Stimulated activated CD4-positive, alpha-beta T cell treated with anti-CD3 and anti-CD28 coated beads, TNF-alpha, amount 100 ng/mL, for 24 hours (primary cell): ENCODE measurements at places on chromosomes 11 and 22.

GRCh38 chr11:120455487-120455886, 56.1 kb upstream of the GRIK4 start:
- DNase-seq: no peak

- DNase-seq: no peak
These were observed 723 bp downstream of the CACNG2 start for GRCh38 chr22:36702842-36703215.

DNA sequence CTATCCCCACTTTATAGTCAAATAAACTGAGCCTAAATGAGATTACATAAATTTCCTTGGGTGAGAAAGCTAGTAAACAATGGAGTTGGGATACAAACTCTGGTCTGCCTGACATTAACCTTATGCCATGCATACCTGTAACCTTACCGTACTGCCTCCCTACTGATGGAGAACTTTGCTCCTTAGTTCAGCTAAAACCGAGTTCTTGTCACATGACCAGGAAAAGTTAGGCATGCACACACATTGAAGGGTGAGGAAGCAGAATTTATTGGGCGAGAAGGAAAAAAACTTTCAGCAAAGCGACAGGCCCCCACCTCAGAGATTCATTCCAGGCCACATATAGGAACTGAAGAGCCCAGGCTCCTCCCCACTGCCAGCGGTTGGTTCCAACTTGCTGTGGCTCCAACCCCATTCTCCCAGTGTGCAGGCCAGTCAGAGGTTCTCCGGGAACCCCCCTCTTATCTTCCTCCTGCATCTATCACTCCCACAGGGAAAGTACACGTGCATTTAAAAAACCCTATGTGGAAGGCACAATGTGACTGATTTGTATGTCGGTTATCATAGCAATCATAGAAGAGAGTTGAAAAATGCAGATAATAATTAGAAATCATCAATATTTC, 3.2 kb upstream of the PIWIL4 start:
- DNase-seq: no peak

- no peak for DNase-seq
These were observed 54.6 kb downstream of the MN1 start for GRCh38 chr22:27746918-27747317.

GRCh38 chr11:1826552-1827094, 8.2 kb upstream of the SYT8 start:
- no peak for DNase-seq

- no peak for DNase-seq
These were observed 47.4 kb upstream of the RAB1B start for GRCh38 chr11:66221012-66221411.

- DNase-seq: no peak
These were observed 204.0 kb downstream of the DBX1 start for GRCh38 chr11:19956228-19956627.

DNA sequence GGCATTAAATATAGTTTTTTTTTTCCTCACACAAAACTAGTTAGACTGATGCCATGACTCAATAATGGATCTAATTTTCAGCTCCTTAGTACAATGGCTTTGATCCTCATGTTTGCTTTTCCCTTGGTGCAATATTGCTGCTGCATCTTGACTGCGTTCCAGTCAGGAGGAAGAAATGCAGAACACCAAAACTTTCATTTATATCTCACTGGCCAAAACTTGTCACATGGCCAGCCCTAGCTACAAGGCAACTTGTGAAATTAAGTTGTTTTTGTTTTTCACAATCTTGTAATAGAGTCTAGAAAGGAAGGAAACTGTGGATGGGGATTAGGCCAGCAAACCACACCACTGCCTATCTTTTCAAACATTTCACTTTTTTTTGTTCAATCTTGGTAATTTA, 36.7 kb downstream of the SMC1B start:
- DNase-seq: no peak

- DNase-seq: no peak
These were observed 147.4 kb upstream of the TEAD1 start for GRCh38 chr11:12526789-12527188.

GRCh38 chr11:45017329-45017728, 66.6 kb upstream of the TP53I11 start:
- no peak for DNase-seq

DNA sequence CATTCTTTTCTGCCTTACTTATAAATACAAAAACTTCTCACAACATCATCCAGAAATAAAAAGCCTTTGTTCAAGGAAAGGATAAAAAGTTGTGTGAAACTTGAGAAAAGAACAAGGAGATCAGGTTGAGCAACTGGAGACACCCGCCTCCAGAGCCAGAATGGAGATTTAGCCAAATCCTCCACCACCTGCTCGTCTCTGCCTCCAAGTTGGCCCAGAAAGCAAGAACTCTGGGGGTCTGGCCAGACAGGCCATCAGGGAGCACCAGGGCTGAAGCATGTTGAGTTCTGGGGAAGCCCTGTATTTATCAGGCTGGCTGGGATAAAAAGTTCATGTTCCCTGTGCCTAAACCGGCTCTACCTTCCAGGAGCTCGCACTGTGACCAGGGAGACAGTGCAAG, 14.9 kb downstream of the SMCO4 start:
- no peak for DNase-seq

- no peak for DNase-seq
These were observed 764 bp downstream of the TKFC start for GRCh38 chr11:61333550-61334433.

DNA sequence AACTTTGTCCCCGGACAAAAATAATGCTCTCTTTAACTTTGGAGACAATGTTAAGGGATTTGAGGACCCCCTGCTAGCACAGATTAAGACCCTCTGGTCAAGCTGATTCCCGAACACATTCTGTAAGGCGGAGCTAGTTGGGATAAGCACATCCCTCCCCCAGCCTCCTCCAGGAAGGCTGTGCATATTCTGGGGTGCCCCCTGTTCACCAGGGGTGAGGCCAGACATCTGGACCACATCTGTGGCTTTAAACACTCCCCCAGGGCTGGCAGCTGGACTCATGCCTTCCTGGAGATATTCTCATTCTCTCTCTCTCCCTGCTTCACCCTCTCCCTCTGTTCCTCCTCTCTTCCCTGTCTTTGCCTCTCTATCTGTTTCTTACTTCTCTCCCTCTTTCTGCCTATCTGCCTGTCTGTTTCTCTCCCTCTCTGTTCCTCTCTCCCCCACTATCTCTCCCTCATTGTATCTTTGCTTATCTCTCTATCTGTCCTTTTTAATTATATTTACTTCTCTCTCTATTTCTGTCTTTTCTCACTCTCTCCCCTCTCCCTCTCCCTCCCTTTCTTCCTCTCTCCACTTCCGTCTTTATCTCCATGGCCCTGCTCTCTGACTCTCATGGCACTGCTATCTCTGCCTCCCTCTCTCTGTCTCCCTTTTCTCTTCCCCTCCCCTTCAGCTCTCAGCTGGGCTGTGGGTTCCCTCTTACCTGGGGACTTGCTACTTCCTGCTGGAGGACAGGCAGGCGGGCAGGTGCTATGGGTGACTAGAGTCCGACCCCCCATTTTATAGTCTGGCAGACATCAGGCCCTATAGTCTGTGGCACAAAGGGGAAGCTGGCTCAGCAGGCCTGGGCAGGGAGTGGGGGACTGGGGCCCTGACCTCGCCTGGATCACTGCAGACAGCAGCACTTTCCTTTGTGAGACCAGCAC, at the start of gene CRYBB1:
CRYBB1 (minus strand) TSS at position 757 of the 929 bp plus-strand sequence. CDS start 1,708 bp downstream, outside the sequence.
- DNase-seq: no peak

- DNase-seq: no peak
These were observed 32.1 kb upstream of the CD81 start for GRCh38 chr11:2345050-2345449.

- DNase-seq: no peak
These were observed 261.9 kb upstream of the LUZP2 start for GRCh38 chr11:24234822-24235508.

DNA sequence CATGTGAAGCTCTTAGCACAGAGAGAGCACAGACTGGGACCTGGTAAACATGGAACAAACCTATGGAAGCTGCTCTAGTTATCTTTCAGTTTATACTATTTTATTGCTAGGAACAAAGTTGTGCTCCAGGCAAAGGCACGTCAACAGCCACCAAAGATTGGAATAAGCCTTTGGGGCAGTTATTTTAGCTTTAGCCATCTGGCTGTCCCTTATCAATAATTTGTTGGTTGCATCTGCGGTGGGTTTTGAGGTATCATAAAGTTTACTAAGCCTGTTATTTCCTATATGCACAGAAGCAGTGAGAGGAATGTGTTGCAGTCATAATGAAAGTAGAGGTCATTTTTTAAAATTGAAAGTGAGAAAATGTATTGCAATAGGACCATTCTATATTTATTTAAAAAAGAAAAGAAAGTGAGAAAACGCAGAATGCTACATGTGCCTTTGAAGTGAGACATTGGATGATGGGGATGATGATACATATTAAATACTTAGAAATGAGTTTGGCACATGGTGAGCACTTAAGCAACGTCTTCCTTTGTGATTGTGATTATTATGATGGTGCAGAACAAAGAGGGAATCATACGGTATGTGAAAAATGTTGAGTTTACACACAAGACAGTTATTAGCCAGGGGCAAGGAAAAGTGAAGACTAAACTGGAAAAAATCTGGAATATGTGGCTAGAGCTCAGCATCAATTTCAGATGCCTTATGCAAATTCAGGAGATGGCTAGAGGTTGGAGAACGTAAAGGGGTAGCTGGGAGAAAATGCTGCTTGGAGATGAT, 58.3 kb downstream of the PRR5L start:
- no peak for DNase-seq

DNA sequence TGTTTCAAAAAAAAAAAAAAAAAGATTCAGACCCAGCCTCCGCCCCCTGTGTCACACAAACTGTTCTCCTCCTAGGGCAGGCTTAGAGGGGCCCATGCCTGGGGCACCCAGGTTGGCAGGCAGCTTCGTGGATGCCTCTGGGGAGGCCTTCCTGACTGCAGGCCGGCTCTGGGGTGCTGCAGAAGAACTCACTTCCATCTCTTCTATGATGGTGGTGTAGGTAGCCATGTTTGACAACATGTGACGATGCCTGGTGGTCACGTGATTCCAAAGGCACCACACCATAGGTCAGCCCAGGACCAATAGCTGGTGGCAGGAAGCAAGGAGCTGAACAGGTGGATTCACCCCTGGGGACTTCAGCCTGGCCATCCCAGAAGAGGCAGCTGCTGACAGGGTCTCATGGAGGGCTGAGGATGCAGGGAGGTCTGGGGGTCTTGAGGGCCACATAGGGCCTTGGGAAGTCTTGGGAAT, 24.1 kb upstream of the CELSR1 start:
- no peak for DNase-seq

GRCh38 chr11:61087426-61088119, 14.7 kb upstream of the CD5 start:
- DNase-seq: no peak

- no peak for DNase-seq
These were observed 24.6 kb upstream of the SMPD1 start for GRCh38 chr11:6365659-6366058.

GRCh38 chr11:83031127-83031526, 40.6 kb downstream of the RAB30 start:
- DNase-seq: no peak

- no peak for DNase-seq
These were observed 60.0 kb downstream of the SLC22A12 start for GRCh38 chr11:64650923-64651523.

GRCh38 chr11:93783362-93783761, 720 bp upstream of the MED17 start:
- no peak for DNase-seq

GRCh38 chr11:17276236-17277023, at the start of gene NUCB2:
NUCB2 (plus strand) TSS chr11:17276739; CDS start chr11:17295324, 18,585 bp downstream.
- DNase-seq: peak; percentile 94

- DNase-seq: no peak
These were observed 674 bp upstream of the BAIAP2L2 start for GRCh38 chr22:38110863-38111852.

DNA sequence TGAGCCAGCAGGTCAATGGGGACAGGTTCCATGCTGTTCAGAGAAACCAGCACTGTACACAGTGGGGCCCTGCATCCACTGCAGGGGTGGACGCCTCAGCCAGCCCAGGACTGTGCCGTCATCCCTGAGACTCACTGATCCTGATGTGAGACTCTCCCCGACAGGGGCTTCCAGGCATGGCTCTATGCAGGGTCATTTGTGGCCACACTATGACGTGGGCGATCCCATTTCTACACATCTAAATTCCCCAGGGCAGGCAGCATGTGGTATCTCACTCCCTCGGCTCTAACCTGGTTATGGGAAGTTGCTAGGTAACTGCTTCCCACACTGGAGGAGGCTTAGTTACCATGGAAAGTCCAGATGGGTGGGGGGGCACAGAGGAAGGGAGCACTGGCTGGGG, 14.2 kb upstream of the FAM83F start:
- no peak for DNase-seq
